ENCODE measurements at places on chromosomes 4 and X. TPM values are rescaled to one million over a fixed set of nuclear protein-coding genes. Genes with fewer than 3 reads are reported as not detected.

Gene APLN
- not detected for total RNA-seq

Gene KIT
- total RNA-seq: 2.1 TPM

Gene POU4F2
- total RNA-seq: not detected

Gene GPR50
- total RNA-seq: not detected

Gene STBD1
- 6.2 TPM for total RNA-seq

Gene CT47B1
- total RNA-seq: not detected

Gene ARHGAP6
- 10.9 TPM for total RNA-seq

- no peaks in the 10 kb centered on the region for H3K27me3 ChIP-seq
- H3K27ac ChIP-seq: no peak overlapping the region
- no peaks in the 10 kb centered on the region for H3K36me3 ChIP-seq
- no peak overlapping the region for H3K4me3 ChIP-seq
- peaks cover 30% of the 10 kb centered on the region for H3K4me1 ChIP-seq
Observed at GRCh38 chr4:6267573-6267972, 2.1 kb upstream of the WFS1 start.

- peak; percentile 48 for DNase-seq
- no peak overlapping the region for H3K27ac ChIP-seq
- no peaks in the 10 kb centered on the region for H3K27me3 ChIP-seq
- no peak overlapping the region for H3K4me3 ChIP-seq
- H3K36me3 ChIP-seq: no peaks in the 10 kb centered on the region
- H3K4me1 ChIP-seq: peaks cover 6% of the 10 kb centered on the region
Observed at GRCh38 chrX:65706041-65706828, 38.8 kb downstream of the MSN start.

DNA sequence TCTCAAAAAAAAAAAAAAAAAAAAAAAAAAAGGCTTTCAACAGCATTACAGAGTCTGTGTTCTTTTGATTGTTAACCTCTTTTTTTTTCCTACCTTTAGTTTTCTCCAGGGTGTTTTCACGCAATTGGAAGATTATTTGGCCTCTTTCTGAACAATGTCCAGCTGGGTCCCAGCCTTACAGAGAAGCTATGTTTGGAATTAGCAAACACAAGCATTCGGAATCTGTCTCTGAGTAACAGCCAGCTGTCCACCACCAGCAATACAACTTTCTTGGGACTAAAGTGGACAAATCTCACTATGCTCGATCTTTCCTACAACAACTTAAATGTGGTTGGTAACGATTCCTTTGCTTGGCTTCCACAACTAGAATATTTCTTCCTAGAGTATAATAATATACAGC lies 13.3 kb downstream of the TLR3 start:
- no peaks in the 10 kb centered on the region for H3K36me3 ChIP-seq
- H3K4me3 ChIP-seq: no peak overlapping the region
- no peaks in the 10 kb centered on the region for H3K4me1 ChIP-seq
- DNase-seq: no peak

DNA sequence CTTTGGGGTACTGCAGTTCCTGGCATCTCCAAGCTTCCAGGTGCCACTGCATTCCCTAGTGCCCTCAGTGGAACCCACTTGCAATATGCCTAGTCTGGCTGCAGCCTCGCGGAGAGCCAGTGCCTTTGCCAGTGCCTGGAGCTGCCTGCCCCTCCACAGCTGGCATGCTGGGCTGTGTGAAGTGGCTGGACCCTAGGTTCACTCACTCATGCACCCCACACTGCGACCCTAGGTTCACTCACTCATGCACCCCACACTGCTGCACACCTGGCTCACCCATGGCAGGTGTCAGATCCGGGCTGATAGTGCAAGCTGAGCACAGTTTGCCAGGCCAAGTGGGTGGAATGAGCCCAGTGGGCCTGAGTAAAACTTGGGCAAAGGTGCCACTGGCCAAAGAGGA lies 253.0 kb upstream of the NDST4 start:
- no peaks in the 10 kb centered on the region for H3K27me3 ChIP-seq
- no peak overlapping the region for H3K4me3 ChIP-seq
- no peaks in the 10 kb centered on the region for H3K4me1 ChIP-seq
- no peak overlapping the region for H3K27ac ChIP-seq

DNA sequence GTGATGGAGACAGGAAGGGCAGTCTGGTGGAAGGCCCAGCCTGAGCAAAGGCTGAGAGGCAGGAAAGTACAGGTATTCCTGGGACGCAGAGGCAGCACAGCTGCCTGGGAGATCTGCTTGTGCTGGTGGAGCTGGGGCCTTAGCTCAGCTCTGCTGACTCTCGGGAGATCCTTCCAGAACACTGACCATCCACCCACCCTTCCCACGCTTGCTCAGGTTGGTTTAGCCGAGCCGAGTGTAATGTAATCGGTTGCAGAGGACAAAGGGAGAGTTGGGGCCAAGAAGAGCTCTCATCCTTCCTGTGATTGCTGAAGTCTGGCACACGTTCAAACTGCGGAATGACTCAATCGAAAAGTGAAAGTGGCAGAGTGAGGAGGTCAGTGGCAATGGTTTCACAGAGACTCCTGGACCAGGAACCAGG lies 43.1 kb upstream of the GPR78 start:
- peak; percentile 87 for DNase-seq
- H3K36me3 ChIP-seq: no peaks in the 10 kb centered on the region
- no peak overlapping the region for H3K4me3 ChIP-seq
- H3K27ac ChIP-seq: peak overlapping the region; percentile 84
- peaks cover 66% of the 10 kb centered on the region for H3K4me1 ChIP-seq

DNA sequence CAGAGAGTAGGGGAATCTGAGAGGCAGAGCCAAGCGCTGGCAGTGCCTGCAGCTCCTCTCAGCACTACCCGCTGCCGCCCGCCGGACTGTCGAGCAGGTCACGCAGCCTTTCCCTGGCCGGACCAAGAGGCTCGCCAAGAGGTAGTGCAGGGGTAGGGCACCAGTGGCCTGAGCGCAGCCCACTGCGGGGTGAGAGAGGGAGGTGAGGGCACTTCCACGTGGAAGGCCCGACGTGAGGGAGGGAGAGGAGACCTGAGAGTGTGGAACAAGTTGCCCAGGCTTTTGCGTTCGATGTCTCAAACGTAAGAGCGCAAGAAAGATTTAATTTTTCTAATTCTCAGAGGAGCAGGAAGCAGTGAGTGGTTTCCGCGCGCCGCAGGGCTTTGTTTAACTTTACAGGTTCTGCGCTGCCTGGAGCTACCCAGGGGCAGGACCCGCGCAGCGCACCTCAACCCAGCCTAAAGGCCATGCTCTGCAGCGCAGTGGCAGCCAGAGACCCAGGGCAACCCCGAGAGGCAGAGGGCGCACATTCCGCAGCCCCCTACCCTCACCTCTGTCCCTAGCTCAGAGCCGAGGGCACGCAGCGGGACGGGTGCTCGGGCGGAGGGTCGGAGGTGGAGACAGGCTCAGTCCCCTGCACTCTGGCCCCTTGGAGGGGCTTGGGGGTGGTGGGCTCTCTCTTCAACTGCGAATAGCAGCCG lies 14.9 kb downstream of the ARHGAP36 start:
- H3K27ac ChIP-seq: no peak overlapping the region
- DNase-seq: no peak
- H3K27me3 ChIP-seq: no peaks in the 10 kb centered on the region
- H3K4me1 ChIP-seq: no peaks in the 10 kb centered on the region

- H3K27ac ChIP-seq: no peak overlapping the region
- H3K36me3 ChIP-seq: no peaks in the 10 kb centered on the region
- no peaks in the 10 kb centered on the region for H3K27me3 ChIP-seq
- no peak overlapping the region for H3K4me3 ChIP-seq
- no peak for DNase-seq
Observed at GRCh38 chrX:128582036-128582435, 529.8 kb upstream of the ACTRT1 start.

- no peaks in the 10 kb centered on the region for H3K36me3 ChIP-seq
- H3K27ac ChIP-seq: no peak overlapping the region
- DNase-seq: no peak
- H3K4me1 ChIP-seq: no peaks in the 10 kb centered on the region
- H3K4me3 ChIP-seq: no peak overlapping the region
Observed at GRCh38 chrX:1661922-1662221, 47.0 kb downstream of the ASMT start.

DNA sequence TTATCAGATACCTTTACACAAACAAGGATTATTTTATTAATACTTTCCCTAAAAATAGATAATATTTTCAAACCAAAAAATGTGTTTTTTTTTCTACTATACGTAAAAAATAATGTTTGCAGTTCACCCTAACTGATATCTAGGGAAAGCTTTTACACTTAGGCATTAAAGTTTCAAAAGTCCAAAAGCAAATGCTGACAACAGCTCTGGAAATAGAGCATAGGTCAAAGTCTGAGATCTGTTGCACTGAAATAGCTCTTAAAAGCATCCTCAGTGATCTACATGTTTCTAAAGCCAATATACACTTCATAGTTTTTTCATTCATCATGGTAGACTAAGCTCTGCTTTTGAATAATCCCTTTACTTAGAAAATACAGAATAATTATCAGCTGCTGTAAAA lies 222.8 kb downstream of the TRAM1L1 start:
- no peaks in the 10 kb centered on the region for H3K4me1 ChIP-seq
- H3K27ac ChIP-seq: no peak overlapping the region
- no peaks in the 10 kb centered on the region for H3K27me3 ChIP-seq
- H3K4me3 ChIP-seq: no peak overlapping the region
- DNase-seq: no peak
- H3K36me3 ChIP-seq: no peaks in the 10 kb centered on the region

GRCh38 chr4:68673143-68673542 lies 2.7 kb upstream of the UGT2B15 start:
- H3K4me3 ChIP-seq: no peak overlapping the region
- H3K36me3 ChIP-seq: no peaks in the 10 kb centered on the region
- no peak overlapping the region for H3K27ac ChIP-seq
- no peak for DNase-seq
- H3K27me3 ChIP-seq: no peaks in the 10 kb centered on the region
- peaks cover 30% of the 10 kb centered on the region for H3K4me1 ChIP-seq

DNA sequence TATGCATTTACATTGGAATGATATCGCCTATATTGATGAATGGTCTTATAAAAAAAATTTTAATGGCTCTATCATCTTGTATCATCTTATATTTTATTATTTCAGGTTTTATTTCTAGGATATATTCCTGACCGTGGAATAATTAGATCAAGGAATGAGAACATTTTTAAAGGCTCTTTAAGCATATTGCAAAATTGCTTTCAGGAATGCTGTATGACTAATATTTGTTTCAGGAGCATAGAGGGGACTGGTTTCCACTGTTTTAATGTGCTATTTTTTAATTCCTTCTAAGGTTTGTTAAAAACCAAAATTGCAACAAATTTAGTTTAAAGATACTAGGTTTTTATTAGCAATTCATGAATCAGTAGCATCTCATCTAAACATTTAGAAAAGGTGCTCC lies 120.2 kb downstream of the BMPR1B start:
- no peak overlapping the region for H3K4me3 ChIP-seq
- no peaks in the 10 kb centered on the region for H3K36me3 ChIP-seq
- DNase-seq: no peak
- H3K4me1 ChIP-seq: no peaks in the 10 kb centered on the region
- no peaks in the 10 kb centered on the region for H3K27me3 ChIP-seq

- H3K4me3 ChIP-seq: no peak overlapping the region
- no peaks in the 10 kb centered on the region for H3K36me3 ChIP-seq
- no peak overlapping the region for H3K27ac ChIP-seq
- peaks cover 23% of the 10 kb centered on the region for H3K4me1 ChIP-seq
- no peak for DNase-seq
Observed at GRCh38 chrX:153595859-153596857, 2.8 kb downstream of the CCNQ start.

- no peaks in the 10 kb centered on the region for H3K4me1 ChIP-seq
- H3K27me3 ChIP-seq: no peaks in the 10 kb centered on the region
- no peaks in the 10 kb centered on the region for H3K36me3 ChIP-seq
- no peak overlapping the region for H3K4me3 ChIP-seq
- no peak for DNase-seq
- H3K27ac ChIP-seq: no peak overlapping the region
Observed at GRCh38 chr4:189414021-189414420, 526.7 kb upstream of the FRG1 start.

GRCh38 chr4:165600959-165601683 lies 222.3 kb downstream of the CPE start:
- no peak overlapping the region for H3K27ac ChIP-seq
- H3K4me3 ChIP-seq: no peak overlapping the region
- H3K27me3 ChIP-seq: no peaks in the 10 kb centered on the region
- no peak for DNase-seq
- H3K4me1 ChIP-seq: no peaks in the 10 kb centered on the region
- no peaks in the 10 kb centered on the region for H3K36me3 ChIP-seq

DNA sequence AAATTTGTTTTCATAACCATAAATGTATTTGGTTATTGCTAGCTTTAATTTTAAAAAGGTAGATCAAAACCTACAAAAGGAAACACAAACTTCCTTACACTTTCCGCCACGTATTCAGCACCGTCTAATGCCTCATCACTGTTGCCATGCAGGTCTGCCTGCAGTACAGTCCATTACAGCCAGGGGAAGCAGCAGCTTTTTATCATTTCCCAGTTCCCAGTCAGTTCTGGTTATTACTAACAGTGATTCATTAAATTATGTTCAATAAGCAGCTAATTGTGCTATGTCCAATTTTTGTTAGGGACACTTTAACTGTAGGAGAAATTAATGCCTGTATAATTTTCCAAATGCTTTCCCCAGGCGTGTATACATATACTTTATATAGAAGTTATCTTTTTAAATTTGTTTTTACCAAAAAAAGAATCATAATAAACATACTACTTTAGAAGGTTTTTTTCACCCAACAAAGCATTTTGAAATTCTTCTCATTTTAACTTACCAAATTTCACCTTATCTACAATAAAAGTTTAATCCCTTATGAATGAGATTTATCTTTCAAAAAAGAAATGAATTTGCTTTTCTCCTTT lies 93.3 kb downstream of the ANXA3 start:
- peak overlapping the region; percentile 75 for H3K27ac ChIP-seq
- peak; percentile 55 for DNase-seq
- peaks cover 16% of the 10 kb centered on the region for H3K4me1 ChIP-seq
- H3K4me3 ChIP-seq: no peak overlapping the region

- DNase-seq: no peak
- no peaks in the 10 kb centered on the region for H3K27me3 ChIP-seq
- no peaks in the 10 kb centered on the region for H3K36me3 ChIP-seq
- peak overlapping the region; percentile 61 for H3K27ac ChIP-seq
- H3K4me3 ChIP-seq: no peak overlapping the region
Observed at GRCh38 chr4:82780170-82780751, 18.3 kb downstream of the SCD5 start.

DNA sequence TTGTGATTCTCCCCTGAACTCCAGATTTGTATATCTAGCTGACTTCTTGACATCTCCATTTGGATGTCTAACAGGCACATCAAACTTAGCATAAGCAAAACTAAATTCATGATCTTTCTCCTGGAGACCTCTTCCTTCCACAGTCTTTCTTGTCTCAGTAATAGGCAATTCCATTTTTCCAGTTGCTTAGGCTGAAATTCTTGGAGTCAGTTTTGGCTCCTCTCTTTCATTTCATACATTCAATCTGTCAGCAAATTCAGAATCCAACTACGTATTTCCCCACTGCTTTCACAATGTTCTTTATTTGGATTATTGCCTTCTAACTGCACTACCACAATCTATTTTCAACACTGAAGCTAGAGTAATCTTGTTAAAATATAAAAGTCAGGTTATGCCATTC lies 219.9 kb upstream of the GLRA2 start:
- no peaks in the 10 kb centered on the region for H3K27me3 ChIP-seq
- H3K27ac ChIP-seq: no peak overlapping the region
- H3K4me1 ChIP-seq: no peaks in the 10 kb centered on the region
- no peak for DNase-seq
- no peaks in the 10 kb centered on the region for H3K36me3 ChIP-seq
- no peak overlapping the region for H3K4me3 ChIP-seq

GRCh38 chr4:130419211-130419975 lies 1323.4 kb downstream of the C4orf33 start:
- DNase-seq: no peak
- no peak overlapping the region for H3K27ac ChIP-seq
- H3K36me3 ChIP-seq: no peaks in the 10 kb centered on the region
- no peak overlapping the region for H3K4me3 ChIP-seq

Data from body of pancreas (tissue), 4 donors.